Lung (tissue), 17 donors: ENCODE measurements at places on chromosomes 13 and 19.

- DNase-seq, result no peak
Measured at GRCh38 chr13:33452873-33453517, 167.4 kb upstream of the STARD13 start.

DNA sequence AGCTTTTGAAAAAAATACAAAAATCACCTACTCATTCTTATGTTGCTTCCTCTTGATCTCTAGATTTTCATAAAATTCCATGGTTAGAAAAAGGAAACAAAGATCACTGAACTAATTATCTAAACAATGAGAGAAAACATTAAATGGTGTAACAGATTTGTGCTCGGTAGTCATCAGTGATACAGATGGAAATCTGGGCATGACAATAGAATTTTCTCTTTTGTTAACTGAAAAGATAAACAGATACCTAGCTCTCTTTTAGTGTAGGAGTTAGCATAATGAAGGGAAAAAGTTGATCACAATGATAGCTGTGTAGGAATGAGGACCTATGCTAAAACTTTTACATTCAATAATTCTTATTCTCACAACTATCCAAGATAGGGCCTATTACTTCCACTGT lies 103.7 kb downstream of the TBC1D4 start:
- DNase-seq, result no peak

GRCh38 chr19:8390617-8390981 lies 439 bp downstream of the RAB11B start:
- DNase-seq, result peak; percentile 92

DNA sequence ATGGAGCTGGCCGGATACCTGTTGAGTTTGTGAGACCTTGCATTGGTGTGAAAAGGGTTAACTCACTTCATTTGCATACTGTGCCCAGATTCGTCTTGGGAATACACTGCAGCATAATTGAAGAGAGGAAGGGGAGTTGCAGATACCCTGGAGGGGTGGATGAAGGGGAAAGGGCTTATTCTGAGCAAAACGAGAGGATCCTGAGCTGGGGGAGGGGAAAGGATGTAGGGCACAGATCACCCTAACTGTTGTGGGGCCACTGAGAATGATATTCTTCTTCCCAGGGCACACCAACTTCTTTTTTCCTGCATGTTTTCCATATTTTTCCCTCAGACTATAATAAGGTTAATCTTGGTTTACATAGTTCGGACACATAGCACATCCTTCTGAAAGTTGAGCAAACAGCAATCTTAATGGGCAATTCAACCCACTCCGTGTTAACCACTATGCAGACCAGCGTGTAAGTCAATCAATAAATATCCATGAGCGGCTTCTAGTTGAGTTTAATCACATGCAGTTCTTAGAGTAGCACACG lies 11.7 kb upstream of the PTPRS start:
- no peak for DNase-seq

DNA sequence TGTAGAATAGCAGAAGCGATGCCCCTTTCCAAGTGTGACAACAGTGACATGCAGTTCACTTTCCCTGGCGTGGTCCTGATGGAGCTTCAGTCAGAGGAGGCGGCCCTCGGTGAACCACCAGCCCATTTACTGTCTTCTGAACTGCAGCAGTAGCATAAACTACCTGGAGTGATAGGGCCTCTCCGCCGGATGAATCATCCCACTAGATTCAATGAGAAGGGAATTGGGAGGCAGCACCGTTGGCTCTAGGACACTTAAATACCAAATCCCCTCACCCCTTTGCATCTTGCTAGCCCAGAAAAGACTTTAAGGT lies 112.8 kb upstream of the GPR12 start:
- no peak for DNase-seq

GRCh38 chr13:34340534-34340933 lies 522.6 kb downstream of the RFC3 start:
- DNase-seq, result no peak
